ENCODE measurements at places on chromosomes 2 and 18.

DNA sequence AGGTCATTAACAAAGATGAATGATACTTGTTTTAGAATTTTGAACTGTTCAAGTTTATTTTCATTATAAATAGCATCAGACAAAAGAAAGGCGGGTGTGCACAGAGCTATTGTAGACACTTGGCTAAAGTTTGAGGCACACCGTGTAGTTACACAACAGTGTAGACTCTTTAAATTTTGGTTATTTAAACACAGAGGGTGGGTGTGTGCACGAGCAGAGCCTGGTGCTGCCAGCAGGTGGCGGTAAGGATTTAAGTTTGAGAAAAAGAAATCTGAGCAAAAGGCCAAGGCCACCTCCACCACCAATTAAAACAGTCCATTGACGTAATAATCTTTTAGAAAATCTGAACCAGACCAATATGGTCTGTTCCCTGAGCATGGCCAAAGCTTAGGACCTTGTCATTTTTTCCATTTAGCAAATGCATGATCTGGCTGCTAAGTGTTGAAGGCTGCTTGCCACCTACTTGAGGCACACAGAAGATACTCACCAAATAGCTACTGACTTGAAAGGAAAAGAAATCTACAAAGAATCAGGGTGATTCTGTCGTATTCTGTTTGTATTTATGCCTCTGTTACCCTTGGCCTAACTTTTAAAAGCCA lies 14.3 kb downstream of the COPS7B start:
- H3K4me3 ChIP-seq, result no peak overlapping the region
- peaks cover 22% of the 10 kb centered on the region for H3K36me3 ChIP-seq
- H3K4me1 ChIP-seq, result peaks cover 3% of the 10 kb centered on the region
- DNase-seq, result no peak
- no peaks in the 10 kb centered on the region for H3K27me3 ChIP-seq

GRCh38 chr2:100425107-100425506 lies 7.6 kb upstream of the CHST10 start:
- H3K27ac ChIP-seq, result no peak overlapping the region
- no peak for DNase-seq
- no peak overlapping the region for H3K4me3 ChIP-seq

- no peaks in the 10 kb centered on the region for H3K4me1 ChIP-seq
- H3K27ac ChIP-seq, result no peak overlapping the region
- no peak for DNase-seq
- H3K27me3 ChIP-seq, result no peaks in the 10 kb centered on the region
- peaks cover 41% of the 10 kb centered on the region for H3K36me3 ChIP-seq
- H3K4me3 ChIP-seq, result no peak overlapping the region
These were observed 64.0 kb downstream of the HIBCH start for GRCh38 chr2:190255676-190256075.

DNA sequence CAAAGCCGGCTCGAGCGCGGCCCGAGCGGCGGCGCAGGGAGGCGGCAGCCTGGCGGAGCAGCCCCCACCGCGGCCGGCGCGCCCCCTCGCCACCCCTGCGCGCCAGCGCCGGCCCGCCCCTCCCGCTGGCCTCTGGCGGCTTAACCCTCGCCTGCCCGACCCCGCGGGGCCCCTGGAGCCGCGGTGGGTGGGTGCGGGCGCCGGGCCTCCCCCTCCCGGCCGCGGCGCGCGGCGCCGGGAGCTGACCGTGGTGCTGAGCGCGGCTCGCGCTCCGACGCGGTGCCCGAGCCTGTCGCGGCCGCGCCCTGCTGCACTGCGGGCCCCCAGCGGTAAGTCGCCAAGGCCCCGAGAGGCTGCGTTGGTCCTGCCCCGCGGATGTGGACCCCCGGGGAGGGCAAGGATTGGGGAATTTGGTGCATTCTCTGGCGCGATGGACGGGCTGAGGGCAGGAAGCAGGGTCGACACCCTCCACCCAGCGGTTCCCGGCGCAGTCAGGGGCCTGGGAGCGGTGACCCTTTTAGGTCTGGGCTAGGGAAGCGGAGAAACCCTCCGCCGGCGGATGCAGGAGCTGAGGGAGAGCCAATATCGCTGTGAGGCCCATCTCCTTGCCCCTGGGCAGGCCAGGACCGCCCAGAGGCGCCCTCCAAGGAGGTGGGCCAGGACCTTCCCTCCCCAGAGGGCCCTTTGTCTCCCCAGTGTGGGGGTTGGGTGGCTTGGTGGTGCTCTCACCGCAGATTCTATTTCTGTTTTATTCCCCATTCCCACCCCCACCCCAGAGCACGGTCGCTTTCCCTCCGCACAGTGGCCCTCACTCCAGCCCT lies 923 bp downstream of the AMER3 start:
- H3K4me3 ChIP-seq, result peak overlapping the region; percentile 60
- H3K4me1 ChIP-seq, result peaks cover 2% of the 10 kb centered on the region
- no peaks in the 10 kb centered on the region for H3K36me3 ChIP-seq

DNA sequence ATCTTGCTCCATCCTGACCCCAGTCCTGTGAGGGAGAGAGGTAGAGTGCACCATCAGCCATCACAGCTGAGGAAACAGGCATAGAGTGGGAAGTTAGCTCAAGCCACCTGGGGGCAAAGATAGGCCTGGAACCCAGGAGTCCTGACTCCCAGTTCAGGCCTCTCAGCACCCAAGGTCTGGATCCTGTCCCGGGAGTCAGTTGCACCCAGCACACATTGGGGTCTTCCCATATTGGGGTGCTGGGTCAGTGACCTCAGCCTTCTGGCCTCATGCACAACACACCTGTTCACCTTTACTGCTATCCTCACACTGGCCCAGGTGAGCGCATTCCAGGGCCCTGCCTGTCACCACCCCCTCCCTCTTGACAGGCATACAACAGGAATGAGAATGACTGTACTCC lies 24.7 kb downstream of the ST8SIA5 start:
- no peaks in the 10 kb centered on the region for H3K36me3 ChIP-seq
- no peaks in the 10 kb centered on the region for H3K4me1 ChIP-seq
- no peak overlapping the region for H3K4me3 ChIP-seq
- DNase-seq, result no peak
- H3K27ac ChIP-seq, result no peak overlapping the region
- H3K27me3 ChIP-seq, result peaks cover 21% of the 10 kb centered on the region

DNA sequence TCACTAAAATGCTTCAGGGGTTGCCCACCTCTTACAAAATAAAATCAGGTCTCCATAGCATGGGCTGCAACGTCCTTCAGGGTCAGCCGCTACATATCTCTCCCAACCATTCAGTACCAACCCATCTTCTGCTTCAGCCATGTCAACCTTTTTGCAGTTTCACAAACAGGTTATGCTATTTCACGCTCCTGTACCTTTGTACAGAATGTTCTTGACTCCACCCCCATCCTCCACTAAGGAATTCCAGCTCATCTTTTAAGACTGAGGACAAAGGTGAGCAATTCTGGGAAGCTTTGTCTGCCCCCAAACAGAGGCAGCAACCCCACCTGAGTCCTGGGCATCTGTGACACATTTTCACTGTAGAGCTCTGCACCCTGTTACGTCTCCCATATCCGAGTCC lies 8.8 kb upstream of the EVA1A start:
- no peaks in the 10 kb centered on the region for H3K36me3 ChIP-seq
- no peak overlapping the region for H3K4me3 ChIP-seq
- DNase-seq, result no peak
- no peaks in the 10 kb centered on the region for H3K27me3 ChIP-seq

DNA sequence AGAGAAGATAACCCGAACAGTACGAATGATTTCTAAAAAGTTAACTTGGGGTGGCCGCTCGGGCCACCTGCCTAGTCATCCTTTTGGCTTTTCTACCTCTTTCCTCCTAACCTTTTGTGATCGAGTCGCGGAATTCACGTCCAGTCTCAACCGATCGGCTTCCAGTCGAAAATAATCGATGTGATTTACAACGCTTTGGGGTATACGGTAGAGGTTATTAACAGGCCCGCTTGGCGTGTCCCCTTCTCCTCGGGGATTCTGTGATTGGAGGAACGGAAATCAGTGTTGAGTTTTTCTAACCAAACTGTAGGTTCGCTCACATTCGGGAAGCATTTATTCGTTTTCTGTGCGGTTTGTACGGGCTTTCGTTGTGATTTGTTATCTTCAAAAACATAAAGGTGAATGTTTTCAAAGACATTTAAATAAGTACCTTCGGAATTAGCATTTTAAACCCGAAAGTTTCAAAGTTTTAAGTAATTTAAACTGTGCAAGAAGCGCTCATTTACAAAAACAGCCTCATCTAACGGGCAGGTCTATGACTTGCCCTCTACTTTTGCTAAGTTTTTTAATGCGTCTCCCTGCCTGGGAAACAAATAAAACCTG lies 588 bp upstream of the FOXI3 start:
- no peaks in the 10 kb centered on the region for H3K36me3 ChIP-seq
- peak; percentile 41 for DNase-seq
- peaks cover 56% of the 10 kb centered on the region for H3K27me3 ChIP-seq

Data from mesothelial cell of epicardium (in vitro differentiated cells).